LNCaP clone FGC (cell line): ENCODE measurements at places on chromosomes 6 and 20.

DNA sequence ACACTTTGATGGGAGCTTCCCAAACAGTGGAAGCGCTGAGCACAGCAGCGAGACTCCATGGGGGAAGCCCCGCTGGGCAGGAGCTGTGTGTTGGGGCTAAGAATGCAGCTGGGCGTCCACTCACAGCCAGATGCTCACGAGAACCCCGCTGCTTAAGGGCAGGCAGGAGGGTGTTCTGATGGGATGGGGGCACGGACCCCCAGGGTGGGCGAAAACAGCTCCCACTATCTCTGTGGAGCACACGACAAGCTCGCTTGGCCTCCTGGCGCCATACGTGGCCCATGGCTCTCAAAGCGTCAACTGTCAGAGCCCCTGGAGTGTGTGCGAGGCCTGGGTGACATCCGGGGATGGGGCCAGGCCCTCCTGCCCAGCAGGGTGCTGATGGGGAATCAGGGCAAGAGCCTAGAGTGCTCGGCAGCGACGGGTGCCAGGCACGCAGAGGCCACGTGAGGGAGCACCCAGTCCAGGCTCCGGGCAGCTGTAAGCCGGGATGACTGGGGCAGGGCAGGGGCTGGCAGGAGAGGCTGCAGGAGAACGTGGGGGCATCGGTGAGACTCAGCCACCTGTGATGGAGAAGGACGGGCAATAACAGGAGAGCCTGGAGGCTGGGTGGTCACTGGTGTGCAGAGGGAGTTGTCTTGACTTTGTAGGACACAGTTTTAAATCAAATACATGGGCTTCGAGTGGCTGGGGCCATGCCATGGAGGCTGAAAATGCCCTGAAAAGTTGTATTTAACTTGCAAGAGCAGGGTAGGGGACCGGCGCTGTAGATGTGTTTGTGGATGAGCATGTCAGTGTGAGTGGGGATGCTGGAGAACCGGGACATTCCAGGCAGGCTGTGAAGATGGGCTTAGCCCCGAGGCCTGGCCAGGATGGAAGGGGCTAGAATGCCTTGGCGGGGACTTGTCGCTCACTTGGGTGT is 27.3 kb downstream of the PYGB start:
- no peak for DNase-seq

DNA sequence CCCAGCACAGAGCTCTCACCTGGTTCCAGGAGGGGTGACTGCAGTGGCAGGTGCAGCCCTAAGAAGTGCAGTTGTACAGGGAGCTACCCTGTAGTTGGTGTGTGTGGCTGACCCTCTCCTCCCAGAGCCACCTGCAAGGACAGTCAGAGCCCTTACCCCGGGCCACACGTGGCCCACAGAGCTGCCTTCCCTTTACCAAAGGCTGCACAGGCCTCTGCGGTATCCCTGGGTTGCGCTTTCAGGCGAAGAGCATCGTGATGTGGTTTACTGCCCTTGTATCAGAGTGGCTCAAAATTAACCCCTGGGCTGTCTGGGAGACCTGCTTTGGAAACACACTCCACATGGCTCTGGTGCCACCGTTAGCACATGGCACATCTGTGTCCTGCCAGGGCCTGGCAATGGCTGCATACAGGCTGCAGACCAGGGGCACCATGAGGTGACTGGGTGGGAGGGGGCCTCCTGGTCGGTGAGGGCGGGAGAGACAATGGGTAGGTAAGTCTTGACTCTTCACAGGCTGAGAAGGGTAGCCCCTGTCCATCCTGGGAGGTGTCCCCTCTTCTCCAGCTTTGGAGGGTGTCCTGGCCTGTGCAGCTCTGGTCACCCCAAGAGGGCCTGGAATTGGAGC is 81.5 kb downstream of the CDH4 start:
- no peak for DNase-seq

- DNase-seq = no peak
Observed at GRCh38 chr6:53294095-53294494, 54.7 kb downstream of the ELOVL5 start.

DNA sequence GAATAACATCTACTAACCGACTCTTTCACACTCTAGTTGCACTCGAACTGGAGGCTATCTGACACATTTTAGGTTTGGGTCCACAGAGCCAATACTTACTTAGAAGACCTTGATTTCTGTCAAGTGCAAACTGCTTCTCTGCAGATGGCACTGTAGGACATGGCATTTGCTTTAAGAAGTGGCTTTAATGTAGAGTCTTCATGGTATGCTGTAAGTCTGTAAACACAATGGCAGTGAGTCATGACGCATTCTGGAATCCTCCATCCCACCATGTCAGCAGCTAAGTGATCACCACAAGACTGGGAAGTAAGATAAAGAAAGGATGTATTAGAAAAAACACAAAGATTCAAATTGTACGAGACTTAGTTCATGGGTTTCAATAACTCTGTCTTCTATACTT is 377.0 kb upstream of the NOX3 start:
- no peak for DNase-seq

GRCh38 chr20:51092338-51092737 is 69.4 kb upstream of the KCNG1 start:
- no peak for DNase-seq

DNA sequence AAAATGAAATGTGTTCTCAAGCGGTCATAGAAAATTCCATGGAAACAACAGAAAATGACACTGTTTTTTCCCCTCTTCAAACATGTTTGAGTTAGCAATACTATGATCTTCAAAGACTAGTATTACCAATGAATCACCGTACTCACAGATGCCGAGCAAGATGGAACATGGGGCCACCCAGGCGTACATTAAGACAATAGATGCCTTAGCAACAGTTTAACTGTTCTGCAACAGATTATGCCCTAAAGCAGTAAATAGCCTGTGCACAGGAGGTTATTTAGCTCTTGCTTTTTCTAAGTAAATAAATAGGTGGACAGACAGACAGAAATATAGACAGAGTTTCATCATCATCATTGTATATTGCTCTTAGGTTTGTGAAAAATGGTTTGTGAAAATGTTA is 284.0 kb upstream of the DEFB112 start:
- no peak for DNase-seq

DNA sequence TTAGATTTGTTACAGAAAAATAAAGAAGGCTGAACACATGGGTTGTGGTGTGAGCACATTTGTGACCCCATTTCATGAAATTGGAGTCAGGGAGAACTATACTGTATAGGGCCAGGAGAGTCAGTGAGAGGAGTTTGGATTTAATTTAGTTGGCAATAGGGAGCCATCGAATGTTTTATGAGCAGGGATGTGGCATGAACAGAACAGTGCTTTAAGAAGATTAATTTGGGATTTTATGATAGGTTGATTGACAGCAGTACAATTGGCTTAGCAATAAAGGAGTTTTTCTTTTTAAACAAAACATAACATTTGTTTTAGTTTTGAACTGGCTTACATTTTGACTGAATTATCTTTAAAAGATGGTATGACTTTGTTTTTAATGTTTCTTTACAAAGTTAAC is 105.6 kb upstream of the GLP1R start:
- no peak for DNase-seq

DNA sequence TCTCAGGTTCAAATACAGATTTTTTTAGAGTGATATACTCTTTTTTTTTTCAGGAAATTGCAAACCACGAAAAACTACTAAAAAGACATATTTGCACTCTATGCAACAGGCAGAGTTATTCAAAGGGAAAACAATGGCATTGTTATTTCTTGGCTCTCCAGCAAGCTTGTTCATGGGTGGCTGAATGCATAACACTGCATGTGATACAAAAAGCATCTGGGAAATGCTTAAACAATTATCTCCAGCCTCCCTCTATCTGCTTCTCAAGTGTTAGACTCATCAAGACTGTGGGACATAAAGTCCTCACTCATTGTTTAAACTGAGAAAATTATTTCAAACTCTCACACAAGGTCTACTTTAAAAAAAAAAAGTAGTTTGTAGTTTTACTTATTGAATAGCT is 7.3 kb upstream of the COL12A1 start:
- no peak for DNase-seq

- no peak for DNase-seq
Observed at GRCh38 chr6:106452628-106453027, 92.1 kb downstream of the CRYBG1 start.

DNA sequence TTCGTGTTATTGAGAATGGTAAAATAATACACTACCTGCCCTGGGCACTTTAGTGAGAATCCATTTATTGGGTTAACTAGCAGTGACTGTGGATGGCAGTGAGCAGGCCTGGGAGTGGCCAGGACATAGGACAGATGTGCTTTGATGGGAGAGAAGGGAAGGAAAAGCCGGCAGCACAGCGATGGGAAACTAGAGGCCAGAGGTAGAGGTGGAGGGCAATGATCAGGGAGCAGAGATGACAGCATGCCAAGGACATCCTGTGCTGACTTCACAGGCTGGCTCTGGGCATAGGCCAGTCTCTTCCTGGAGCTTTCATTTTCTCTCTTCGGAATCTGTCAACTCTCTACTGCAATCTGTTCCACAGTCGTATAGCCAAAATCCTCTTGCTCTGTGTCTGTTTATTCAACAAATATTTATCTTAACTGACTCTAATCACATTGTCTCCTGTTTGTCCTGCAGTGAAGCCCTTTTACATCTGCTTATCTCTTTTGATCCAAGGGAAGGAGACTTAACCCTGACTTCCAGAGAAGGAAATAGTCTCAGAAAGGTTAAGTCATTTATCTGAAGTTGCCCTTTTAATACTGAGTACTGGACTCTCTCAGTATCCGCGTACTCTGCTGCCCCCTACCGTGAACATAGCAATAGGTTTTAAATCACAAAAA is 18.4 kb upstream of the MMP24 start:
- DNase-seq = peak; percentile 93

GRCh38 chr6:157537556-157537955 is 156.6 kb downstream of the ZDHHC14 start:
- DNase-seq = no peak

GRCh38 chr6:44787254-44787834 is 399.8 kb downstream of the CDC5L start:
- no peak for DNase-seq

- DNase-seq = no peak
Observed at GRCh38 chr6:38391626-38392579, 247.8 kb downstream of the BTBD9 start.

GRCh38 chr20:4136078-4136966 is 121.0 kb upstream of the RNF24 start:
- no peak for DNase-seq

DNA sequence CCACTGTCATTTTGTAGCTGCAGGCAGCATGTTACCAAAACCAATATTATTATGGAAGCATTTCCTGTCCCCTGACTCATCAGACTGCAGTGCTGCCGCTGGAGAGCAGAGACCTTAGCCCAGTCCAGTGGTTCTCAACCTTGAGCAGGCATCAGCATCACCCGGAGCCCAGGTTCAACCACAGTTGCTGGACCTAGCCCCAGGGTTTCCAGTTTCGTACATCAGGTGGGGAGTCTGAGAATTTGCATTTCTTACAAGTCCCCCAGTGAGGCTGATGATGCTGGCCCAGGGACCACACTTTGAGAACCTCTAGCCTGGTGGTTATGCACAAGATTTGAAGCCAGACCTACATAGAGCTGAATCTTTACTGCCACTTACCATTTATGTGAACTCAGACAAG is 47.3 kb downstream of the LY86 start:
- no peak for DNase-seq

- DNase-seq = no peak
Observed at GRCh38 chr6:72811971-72812421, 190.1 kb downstream of the KCNQ5 start.

DNA sequence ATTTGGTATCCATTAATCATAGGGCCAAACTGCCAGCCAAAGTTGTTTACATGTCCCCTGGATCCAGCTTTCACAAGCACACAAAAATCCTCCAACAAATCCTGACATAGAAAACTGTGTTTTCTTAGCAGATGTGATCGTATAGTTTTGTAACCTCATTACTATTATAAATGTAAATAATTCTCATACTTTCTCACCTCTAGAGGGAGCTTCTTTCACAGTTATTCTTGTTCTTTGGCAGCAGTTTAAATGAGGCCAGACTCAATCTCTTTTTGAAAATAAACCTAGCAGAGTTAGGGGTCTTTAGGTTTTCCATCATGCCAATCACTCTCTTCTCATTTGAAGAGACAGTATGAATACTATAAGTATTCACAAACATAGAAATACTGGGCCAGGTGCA is 17.0 kb upstream of the ZNF318 start:
- no peak for DNase-seq

- DNase-seq = no peak
Observed at GRCh38 chr6:163892824-163893561, 478.5 kb downstream of the QKI start.

GRCh38 chr6:143126574-143126941 is 65.9 kb downstream of the AIG1 start:
- no peak for DNase-seq

GRCh38 chr6:32665661-32666060 is 796 bp downstream of the HLA-DQB1 start:
- no peak for DNase-seq

GRCh38 chr6:45633272-45633908 is 255.7 kb upstream of the SUPT3H start:
- DNase-seq = no peak

DNA sequence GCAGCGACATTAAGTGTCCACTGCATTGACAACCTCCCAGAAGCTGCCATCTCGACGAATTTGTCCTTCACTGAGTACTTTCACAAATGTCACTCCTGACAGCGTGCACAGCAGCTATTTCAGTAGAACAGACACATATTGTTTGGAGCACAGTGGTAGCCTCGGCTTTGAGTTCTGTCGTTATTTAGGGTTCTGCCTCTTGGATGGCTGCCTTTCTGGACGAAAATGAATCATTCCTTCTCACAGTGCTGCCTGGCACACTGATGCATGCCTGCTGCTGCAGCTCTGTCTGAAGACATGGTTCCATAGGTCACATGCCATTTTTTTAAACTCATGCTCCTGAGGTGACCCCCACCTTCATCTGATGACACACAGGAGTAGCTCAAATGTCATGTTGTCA is 477.0 kb downstream of the C6orf118 start:
- no peak for DNase-seq

DNA sequence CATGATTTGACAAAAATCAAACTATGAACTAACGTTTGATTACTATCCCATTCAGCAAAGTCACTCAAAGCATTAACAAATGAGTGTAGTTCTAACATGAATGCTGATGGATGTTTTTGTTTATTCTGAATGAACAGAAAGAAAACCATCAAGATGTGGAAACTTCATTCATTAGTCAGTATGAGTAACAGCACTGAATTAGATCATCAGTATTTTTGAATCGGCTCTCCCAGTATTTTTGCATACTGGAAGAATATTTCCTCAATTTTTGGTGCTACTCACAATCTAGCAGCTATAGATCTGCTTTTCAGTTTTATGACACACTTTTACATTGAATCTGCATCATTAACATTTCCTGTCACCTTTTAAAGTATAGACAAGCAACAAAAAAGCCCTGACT is 63.8 kb upstream of the CD83 start:
- DNase-seq = no peak

DNA sequence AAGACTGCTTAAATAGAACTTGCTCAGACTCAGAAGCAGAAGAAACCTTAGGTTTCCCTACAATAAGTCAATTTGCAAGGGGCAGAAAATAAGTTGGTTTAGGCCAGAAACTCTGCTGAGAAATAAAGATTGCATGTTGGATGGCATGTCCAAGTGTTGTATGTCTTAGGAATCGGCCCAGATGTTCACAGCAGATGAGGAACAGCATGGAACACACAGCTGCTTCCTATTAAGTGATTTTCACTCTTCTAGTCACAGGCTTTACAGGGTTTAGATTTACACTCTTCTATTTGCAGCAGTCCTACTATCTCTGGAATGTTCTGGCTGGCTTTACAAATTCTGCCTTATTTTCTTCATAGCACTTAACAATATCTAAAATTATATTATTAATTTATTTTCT is 3.2 kb downstream of the ZKSCAN4 start:
- DNase-seq = no peak

GRCh38 chr6:142846459-142846831 is 98.5 kb downstream of the HIVEP2 start:
- no peak for DNase-seq

- DNase-seq = no peak
Observed at GRCh38 chr20:35698298-35699126, 640 bp downstream of the NFS1 start.
